ENCODE measurements at places on chromosomes 7 and 10.

GRCh38 chr10:129021594-129022304 lies 445.3 kb upstream of the MGMT start:
- DNase-seq = no peak

- DNase-seq = no peak
Measured at GRCh38 chr7:49805371-49806007, 32.1 kb downstream of the VWC2 start.

DNA sequence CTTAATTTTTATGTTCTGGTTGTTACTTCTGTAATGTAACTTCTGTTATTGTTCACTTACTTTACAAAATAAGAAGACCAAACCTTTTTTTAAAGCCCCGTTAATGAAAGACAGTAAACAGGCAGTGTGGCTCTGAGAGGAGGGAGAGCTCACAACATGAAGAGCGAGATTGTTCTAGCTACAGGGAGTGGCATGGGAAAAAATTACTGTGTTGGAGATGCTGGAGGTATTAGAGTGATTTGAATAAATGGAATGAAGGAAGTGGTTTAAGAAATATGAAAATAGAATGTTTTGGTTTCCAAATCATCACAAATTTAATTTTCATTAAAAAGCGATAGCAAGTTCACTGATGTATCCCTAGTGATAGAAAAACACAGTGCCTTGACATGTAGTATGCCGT lies 31.8 kb downstream of the REEP3 start:
- DNase-seq = no peak

DNA sequence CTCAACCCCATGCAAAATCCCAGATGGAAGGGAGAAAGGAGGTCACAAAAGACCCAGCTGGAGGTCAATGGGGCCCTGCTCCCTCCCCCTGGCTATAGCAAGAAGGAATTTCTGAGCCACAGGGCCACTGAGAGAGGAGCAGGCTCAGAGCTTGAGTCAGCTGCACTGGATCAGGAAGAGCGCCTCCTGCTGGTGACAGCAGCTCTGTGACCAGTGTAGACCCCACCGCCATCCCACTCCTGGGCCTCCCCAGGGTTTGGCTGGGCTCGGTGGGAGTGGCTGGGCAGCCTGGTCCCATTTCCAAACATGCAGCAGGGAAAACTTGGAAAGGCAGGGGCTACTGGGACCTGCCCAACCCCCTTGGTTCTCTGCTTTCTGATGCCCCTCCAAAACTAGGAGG lies 31.5 kb upstream of the PRLHR start:
- no peak for DNase-seq

- peak; percentile 22 for DNase-seq
Measured at GRCh38 chr10:49518982-49519578, 19.8 kb downstream of the ERCC6 start.

Data from activated naive CD8-positive, alpha-beta T cell treated with anti-CD3 and anti-CD28 coated beads, Interleukin-2, amount 50 U/mL, for 24 hours (primary cell).